GM04504 (cell line): ENCODE measurements at places on chromosomes 7 and 10.

GRCh38 chr10:95739056-95739455 lies 16.9 kb upstream of the ENTPD1 start:
- DNase-seq, result no peak

DNA sequence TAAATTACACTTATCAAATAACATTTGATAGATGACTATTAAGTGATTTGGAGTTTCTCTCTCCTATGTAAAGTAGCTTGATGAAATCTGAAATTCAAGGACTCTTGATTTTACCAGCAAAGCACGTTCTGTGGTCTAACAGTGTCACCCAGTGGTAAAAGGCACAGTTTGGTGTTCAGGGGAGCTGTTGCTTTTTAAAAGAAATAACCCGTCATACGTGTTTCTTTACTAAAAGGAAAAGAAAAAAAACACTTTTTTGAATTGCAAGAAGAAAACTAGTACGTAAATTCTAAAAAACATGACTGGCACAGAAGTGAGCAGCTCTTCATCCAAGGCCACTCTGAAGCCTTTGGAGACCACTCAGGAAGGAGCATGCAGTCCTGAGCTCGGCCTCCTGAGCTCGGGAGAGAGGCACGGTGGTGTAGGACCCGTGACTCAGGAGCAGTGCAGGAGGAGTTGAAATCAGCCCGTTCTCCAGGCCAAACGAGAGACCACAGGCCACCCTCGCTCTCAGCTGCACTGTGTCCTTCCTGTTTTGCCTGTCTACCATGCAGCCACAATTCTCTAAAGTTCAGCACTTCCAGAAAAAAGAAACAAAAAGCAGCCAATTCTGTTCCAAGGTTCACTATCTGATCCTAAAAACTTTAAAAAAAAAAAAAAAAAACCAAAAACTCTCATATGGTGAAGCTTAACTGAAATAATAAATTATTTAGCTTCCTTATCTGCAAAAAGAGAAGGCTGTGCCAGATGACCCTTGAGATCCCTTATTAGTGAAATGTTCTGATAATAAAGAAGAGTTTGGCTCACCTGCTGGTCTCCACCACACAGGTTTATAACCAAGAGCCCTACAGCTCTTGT lies 212.6 kb upstream of the FRMD4A start:
- no peak for DNase-seq

- no peak for DNase-seq
Observed at GRCh38 chr10:119393019-119393418, 149.5 kb downstream of the RGS10 start.

DNA sequence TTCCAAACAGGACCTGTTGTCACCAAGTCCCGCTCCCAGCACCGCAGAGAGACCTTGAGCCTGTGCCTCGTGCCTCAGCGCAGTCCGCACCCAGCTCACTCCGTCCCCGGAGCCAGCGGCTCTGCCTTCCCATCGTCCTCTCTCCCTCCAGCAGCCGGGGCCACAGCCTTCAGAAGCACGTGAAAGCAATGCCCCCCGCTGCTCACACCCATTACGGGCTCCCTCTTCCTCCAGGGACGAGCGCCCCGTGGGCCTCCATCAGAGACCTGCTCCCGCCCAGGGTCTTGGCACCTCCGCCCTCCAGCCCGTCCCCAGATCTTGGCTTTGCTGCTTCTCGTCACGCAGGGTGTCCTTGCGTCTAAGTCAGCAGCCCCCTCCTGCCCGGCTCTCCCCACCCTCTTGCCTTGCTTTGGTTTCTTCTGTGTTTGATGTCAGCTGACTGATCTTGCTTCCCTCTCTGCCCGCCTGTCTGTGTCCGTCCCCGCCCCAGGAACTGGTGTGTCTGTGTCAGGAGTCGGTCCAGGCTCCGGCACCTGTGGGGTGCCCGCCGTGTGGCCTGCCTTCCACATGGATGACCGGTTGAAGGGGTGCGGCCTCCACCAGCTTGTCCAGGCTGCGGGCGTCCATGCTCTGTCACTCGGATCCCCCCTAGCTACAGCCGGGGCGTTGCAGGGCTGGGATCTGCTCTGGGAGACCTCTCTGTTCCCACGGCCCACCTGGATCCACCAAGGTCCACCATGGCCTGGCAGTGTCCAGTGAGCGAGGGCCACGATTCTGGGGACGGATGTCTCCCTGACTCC lies 61.9 kb downstream of the FOXL3 start:
- no peak for DNase-seq

DNA sequence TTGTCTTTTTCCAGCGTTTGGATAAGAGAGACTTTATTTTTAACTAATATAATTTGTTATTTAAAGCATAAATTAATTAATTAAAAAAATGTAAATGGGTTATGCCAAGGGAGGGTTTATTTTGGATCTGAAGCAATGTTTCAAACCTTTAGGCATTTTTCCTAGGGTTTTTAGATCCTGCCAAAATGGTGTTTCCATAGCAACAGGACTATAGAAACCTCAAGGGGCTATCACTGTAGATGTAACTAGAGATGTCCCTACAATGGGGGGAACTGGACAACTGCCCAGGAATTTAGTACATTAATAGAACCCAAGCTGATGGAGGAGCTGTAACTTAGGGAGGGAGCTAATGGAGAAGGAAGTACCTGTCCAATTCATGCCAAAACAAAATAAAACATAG lies 57.3 kb downstream of the SLC39A12 start:
- DNase-seq, result no peak

- DNase-seq, result no peak
Observed at GRCh38 chr7:155685070-155685790, 40.8 kb downstream of the RBM33 start.

- no peak for DNase-seq
Observed at GRCh38 chr10:19480353-19480752, 335.9 kb upstream of the PLXDC2 start.

DNA sequence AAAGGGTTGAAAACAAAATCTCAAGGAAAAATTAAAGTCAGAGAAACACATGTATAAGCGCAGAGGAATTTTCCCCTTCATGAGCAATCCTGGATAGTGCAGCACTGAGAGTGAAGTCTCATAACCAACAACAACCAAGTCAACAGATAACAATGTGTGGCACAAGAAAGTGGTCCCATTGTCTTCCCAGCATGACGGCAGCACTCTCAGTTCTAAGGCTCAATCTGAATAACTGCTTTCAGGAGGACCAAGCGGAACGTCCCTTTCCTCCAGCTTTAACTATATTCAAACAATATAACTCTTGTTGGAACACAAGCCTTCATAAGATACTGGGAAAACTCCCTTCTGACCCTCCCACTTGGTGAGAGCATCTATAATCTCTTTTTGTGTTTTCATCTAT lies 137.9 kb downstream of the RAPGEF5 start:
- DNase-seq, result no peak

GRCh38 chr10:11387044-11387443 lies 224.4 kb downstream of the USP6NL start:
- no peak for DNase-seq

DNA sequence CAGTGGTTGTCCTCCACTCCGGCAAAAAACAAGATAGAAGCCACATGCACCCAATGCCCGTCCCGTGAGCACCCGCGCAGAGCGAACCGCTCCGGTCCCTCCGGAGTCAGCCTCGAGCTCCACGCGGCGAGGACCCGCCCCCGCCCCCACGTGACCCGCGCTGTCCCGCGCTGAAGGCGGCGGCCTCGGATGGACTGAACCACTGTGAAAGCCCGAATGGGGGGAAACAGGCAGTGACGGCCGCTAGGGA lies 766 bp upstream of the EIF3B start:
- peak; percentile 79 for DNase-seq

GRCh38 chr7:155001756-155002410 lies 1.0 kb downstream of the PAXIP1 start:
- DNase-seq, result no peak

DNA sequence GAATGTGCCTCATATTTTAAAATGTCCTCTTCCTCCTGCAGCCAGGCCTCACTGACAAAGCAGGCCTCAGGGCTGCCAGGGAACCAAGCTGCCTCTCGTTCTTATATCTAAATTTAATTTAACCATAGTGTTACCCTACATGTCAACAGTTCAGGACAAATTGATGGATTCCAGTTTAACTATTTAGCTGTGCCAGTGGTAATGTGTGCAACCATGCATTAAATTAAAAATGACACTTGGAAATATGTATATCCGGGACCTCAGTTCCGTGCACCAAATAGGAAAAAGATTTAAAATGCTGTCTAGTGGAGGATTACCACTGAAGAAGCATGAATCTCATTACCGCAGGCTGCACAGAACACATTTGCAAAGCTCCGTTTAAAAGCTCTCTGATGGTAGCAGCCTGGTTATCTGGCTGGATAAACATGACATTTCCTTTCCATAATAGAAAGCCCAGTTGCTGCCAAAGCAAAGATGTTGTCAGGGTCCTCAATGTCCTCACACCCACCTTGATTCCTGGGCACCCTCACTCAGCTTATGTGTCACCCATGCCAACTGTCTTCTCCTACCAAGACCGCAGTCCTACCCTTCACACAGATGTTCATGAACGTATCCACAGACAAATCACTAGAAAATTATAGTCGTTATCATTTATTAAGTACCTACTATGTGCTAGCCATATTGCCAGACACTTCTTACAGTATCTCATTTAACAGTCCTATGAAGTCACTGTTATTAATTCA lies 73.3 kb upstream of the FRMD4A start:
- no peak for DNase-seq

- peak; percentile 53 for DNase-seq
Observed at GRCh38 chr7:128209229-128210035, 31.6 kb upstream of the LEP start.

- no peak for DNase-seq
Observed at GRCh38 chr7:158933468-158934139, 77.2 kb downstream of the DYNC2I1 start.

DNA sequence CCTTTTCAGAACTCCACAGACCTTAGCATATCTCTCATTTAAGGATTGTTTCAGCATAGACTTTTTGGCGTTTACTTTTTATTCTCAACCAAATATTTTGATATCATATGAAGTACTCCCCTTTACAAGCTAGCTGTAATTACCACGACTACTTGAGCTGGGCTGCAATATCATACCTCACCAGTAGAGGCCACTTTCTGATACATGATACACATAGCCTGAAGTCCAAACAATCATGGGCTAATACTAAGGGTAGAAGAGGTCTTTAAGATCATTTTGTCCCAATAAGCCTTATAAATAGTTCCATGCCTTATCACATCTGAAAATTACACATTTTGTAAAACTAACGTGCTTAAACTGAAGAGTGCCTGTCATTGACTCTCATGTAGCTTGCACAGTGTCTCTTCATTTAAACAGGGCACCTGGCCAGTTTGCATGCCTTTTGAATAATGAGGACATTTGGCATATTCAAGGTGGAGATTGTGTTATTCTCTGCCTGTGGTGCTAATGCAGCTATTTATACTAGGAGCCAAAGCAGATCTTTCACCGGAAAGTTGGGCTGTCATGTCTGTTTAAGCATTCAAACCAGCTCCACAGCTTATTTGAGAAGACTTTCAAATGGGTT lies 403.7 kb upstream of the ZMIZ1 start:
- no peak for DNase-seq

DNA sequence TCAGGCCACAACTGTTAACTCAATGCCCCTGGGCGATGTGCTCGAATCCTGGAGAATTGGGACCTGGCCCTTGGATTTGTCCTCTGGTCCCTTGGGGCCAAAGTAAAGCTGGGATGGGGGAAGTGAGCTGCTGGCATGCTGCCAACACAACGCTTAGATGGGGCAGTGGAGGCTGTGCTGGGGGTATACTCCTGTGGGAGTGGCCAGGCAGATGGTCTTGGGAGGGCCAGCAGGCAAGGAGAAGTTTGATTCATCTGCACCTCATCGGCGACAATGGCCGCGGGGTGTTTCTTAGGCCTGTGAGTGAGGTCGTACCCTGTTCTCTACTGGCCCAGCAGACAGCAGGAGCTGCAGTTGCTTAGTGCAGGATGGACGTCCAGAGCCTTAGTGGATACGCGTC lies 139.0 kb upstream of the MTPN start:
- no peak for DNase-seq

DNA sequence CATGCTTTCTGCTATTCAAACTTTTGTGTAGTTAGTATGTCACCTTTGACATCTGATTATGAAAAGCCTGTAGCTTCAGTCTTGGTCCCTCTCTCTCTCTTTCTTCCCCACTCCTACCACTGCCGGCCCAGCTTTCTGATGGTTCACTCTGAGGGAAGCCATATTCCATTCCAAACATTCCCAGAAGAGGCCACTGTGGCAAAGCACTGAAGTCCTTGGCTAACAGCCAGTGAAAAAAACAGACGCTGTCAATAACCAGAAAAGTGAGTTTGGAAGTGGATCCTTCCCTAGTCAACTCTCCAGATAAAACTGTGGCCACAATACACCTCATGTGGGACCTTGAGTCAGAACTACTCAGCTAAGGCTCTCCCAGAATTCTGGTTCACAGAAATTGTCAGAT lies 950.7 kb upstream of the PHF14 start:
- no peak for DNase-seq

GRCh38 chr10:82144153-82144552 lies 269.2 kb downstream of the NRG3 start:
- no peak for DNase-seq

GRCh38 chr10:114026189-114027040 lies 17.3 kb upstream of the ADRB1 start:
- DNase-seq, result no peak

DNA sequence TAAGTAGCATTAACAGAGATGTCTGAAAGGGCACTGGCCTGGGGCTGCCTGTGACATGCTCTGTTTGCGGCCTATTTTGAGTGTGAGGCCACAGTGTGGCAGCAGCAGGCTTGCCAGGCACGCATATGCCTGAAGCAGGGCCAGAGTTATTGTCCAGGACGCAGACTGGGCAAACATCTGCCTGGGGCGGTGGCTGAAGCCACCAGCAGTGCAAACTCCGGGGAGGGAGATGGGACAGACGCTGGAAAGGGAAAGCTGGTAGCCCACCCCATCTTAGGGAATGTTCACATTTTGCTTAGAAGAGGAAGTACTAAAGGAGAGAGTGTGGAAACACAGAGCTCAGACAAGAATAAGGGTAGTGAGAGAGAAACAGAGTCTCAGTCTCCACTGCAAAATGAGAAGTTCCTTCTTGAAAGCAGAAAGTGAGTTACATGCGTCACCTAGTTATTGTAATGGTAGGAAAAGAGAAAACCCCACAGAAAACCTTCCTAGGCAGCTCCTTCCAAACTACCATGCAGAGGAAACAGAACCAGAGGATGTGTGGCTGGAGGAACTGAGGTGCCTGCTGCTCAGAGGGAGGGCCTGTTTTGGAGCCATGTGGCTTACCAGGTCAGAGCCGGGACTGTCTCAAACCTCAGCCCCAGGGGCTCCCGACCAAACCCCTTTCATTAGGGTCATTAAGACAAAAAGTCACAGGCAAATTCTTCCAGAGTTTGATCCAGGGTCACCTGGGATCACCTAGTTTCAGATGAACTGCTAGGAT lies 14.5 kb downstream of the AKR1B1 start:
- no peak for DNase-seq

DNA sequence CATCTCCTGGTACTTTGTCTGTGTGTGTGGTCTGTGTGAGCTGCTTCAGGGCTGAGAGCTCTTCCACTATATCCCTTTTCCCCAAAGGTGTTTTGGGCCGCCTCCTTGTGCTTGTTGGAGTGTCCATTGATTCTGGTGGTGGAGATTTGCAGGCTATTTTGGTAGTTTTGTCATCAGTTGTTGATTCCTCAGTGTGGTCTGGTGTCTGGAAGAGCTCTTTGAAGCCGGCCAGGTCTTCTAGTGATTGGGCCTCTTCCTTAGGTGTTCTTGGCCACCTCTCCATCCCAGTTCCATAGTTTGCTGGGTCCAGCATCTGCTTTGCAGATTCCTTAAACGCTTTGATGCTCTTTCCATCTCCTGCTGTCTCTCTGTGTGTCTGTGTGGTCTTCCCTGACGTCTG lies 20.8 kb downstream of the MKI67 start:
- no peak for DNase-seq
